ENCODE measurements at places on chromosomes 13 and 19. TPM values are rescaled to one million over a fixed set of nuclear protein-coding genes. Genes with fewer than 3 reads are reported as not detected.

The CEACAM20 gene
- not detected for total RNA-seq

The MYO1F gene
- 47.2 TPM for total RNA-seq

The TLE2 gene
- total RNA-seq: 47.2 TPM

The ZSCAN1 gene
- total RNA-seq: not detected

The KLK4 gene
- total RNA-seq: not detected

The RNF17 gene
- 0.43 TPM for total RNA-seq

The SUGT1 gene
- total RNA-seq: 44.6 TPM

The ZNF556 gene
- not detected for total RNA-seq

DNA sequence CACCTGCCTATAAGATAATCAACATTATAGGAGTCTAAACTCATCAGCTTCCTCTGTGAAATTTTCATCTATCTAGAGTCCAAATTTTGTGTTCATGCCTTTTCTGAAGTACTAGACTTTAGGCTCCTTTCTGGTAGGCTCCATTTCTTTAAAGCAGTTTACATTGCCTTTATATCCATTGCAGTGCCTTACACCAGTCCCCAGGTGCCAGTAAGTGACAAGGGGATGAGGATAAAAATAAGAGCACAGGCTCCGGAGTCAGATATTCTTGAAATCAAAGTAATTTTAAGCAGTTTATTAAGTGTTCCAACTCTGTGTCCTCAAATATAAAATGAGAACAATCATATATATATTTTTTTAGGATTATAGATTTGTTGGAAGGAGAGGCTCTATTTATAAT is 10.6 kb upstream of the CYSLTR2 start:
- H3K4me1 ChIP-seq: peaks cover 4% of the 10 kb centered on the region
- H3K27ac ChIP-seq: no peak overlapping the region
- no peaks in the 10 kb centered on the region for H3K36me3 ChIP-seq
- no peak overlapping the region for H3K4me3 ChIP-seq
- H3K27me3 ChIP-seq: no peaks in the 10 kb centered on the region

- H3K27ac ChIP-seq: no peak overlapping the region
- H3K27me3 ChIP-seq: peaks cover 97% of the 10 kb centered on the region
- H3K4me1 ChIP-seq: no peaks in the 10 kb centered on the region
Measured at GRCh38 chr19:6587998-6588507, 2.9 kb downstream of the CD70 start.

- no peaks in the 10 kb centered on the region for H3K27me3 ChIP-seq
- H3K4me1 ChIP-seq: no peaks in the 10 kb centered on the region
- peaks cover 48% of the 10 kb centered on the region for H3K36me3 ChIP-seq
Measured at GRCh38 chr13:24279327-24280110, 29.9 kb upstream of the C1QTNF9 start.

GRCh38 chr19:2993579-2993978 is 16.2 kb downstream of the TLE6 start:
- no peak overlapping the region for H3K4me3 ChIP-seq
- no peaks in the 10 kb centered on the region for H3K27me3 ChIP-seq
- H3K36me3 ChIP-seq: no peaks in the 10 kb centered on the region
- no peak overlapping the region for H3K27ac ChIP-seq
- H3K4me1 ChIP-seq: no peaks in the 10 kb centered on the region

DNA sequence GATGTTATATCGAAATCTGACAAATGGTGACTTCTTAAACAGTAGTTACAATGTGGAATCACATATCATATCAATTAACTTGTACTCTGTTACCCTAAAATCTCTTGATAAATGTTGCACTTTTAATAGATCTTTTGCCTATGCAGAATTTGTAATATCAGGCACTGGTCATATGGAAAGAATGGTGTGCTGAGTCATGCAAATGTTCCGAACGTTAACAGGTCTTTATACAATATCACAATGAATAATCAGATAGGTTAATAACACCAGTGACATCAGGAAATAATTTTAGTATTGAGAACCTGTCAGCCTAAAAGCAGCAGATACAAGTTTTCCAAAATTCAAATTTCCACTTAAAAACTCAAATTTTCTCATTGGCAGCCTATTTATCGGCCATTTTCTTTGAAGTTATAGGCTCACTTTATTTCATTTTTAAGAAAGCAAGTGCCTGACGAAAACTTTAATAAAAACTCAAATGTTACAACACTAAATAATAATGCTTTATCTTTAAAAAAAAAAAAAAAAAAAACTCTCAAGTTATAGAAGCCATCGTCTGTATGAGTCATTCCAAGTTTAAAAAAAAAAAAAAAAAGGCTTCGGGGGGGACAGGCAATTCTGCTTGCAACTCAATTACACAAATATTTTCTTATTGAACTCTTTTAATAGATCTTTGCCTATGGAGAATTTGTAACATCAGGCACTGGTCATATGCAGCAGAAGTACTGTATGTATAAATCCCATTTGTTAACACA is 180.9 kb downstream of the DIAPH3 start:
- no peak overlapping the region for H3K27ac ChIP-seq
- no peak for DNase-seq
- no peaks in the 10 kb centered on the region for H3K27me3 ChIP-seq
- no peaks in the 10 kb centered on the region for H3K4me1 ChIP-seq
- H3K4me3 ChIP-seq: no peak overlapping the region

- H3K27ac ChIP-seq: no peak overlapping the region
- H3K4me3 ChIP-seq: no peak overlapping the region
- no peaks in the 10 kb centered on the region for H3K4me1 ChIP-seq
- no peak for DNase-seq
Measured at GRCh38 chr13:102606537-102607309, 9.9 kb downstream of the TPP2 start.

- no peaks in the 10 kb centered on the region for H3K27me3 ChIP-seq
- DNase-seq: no peak
- H3K36me3 ChIP-seq: no peaks in the 10 kb centered on the region
- H3K4me3 ChIP-seq: no peak overlapping the region
- no peaks in the 10 kb centered on the region for H3K4me1 ChIP-seq
Measured at GRCh38 chr13:84962849-84963248, 836.4 kb downstream of the SLITRK6 start.

DNA sequence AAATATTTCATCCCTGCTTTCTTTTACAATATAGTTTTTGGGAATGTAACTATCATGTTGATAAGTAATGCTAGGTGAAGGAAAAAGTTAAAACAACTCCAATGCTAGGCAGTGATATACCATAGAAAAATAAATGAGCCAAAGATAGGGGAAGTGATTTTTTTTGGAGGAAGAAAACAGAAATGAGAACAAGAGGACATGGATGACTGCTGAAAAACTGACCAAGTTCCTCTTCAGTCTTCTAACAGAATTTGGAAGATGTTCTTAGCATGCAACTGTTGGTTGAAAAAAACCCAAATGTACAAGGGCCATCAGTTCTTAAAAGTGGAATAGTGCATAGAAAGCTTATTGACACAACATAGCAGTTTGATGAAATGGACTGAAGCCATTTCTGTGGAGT is 262.5 kb upstream of the STARD13 start:
- no peaks in the 10 kb centered on the region for H3K36me3 ChIP-seq
- peaks cover 20% of the 10 kb centered on the region for H3K4me1 ChIP-seq
- DNase-seq: no peak
- H3K27ac ChIP-seq: no peak overlapping the region
- H3K27me3 ChIP-seq: no peaks in the 10 kb centered on the region

GRCh38 chr13:29499506-29500165 is 95.9 kb downstream of the SLC7A1 start:
- H3K4me3 ChIP-seq: no peak overlapping the region
- peaks cover 17% of the 10 kb centered on the region for H3K4me1 ChIP-seq
- no peaks in the 10 kb centered on the region for H3K27me3 ChIP-seq
- H3K36me3 ChIP-seq: no peaks in the 10 kb centered on the region
- DNase-seq: no peak

DNA sequence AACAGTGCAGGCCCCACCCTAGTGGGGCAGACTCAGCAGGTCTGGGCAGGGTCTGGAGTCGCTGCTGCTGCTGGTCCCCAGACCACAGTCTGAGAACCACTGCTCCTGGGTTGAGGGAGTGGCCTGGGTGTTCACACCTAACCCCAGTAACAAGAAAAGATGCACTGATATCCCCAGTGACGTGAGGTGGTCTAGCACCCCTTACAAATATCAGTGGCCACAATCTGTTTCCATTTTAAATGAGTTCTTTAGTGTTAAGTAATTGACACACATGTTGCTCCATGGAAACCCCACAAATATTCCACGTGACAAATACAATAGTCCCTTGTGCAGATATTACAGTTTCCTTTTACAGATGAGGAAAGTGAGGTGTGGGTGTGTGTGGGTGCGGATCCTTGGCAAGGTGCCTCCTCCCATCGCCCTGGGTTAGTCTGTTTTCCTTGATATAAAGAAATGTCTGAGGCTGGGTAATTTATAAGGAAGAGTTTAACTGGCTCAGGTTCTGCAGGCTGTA is 96.3 kb upstream of the GPR183 start:
- no peak for DNase-seq
- no peaks in the 10 kb centered on the region for H3K4me1 ChIP-seq
- no peaks in the 10 kb centered on the region for H3K27me3 ChIP-seq

- H3K4me3 ChIP-seq: no peak overlapping the region
- DNase-seq: no peak
- no peaks in the 10 kb centered on the region for H3K36me3 ChIP-seq
- H3K27me3 ChIP-seq: peaks cover 59% of the 10 kb centered on the region
- peaks cover 13% of the 10 kb centered on the region for H3K4me1 ChIP-seq
Measured at GRCh38 chr13:111120422-111120821, 5.3 kb downstream of the ARHGEF7 start.

DNA sequence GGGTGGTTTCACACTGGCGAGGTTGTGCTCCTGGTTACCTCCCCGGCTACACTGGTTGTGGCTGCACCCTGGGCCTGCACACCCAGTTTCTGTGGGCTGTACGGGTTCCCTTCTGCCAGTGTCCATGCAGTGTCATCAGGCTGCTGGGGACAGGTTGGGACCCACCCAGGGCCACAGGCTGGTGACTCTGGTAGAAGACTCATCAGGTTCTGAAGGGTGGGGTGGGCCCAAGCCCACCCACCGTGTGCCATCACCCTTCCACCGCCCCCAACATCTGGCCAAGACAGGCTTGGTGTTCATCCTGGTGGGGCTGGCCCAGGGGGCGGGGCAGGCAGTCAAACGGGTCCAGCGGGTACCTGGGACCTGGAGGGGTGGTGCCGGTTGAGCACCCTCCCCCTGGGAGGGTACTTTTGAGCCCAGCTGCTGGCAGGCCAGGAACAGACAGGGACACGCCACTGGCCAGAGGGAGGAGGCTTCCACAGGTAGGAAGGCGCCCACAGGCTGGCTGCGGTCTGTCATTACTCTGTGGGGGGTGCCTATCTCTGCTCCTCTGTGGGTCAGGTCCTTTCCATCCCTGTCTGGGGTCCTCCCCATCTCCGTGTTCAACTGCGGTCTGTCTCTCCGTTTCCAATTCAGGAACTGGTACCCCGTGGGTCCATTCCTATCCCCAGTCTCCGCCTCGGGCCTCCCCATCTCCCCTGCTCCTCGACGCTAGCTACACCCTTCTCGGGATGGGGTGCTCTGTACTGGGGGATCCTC is at the start of gene RNF225:
Gene RNF225, plus strand, starts transcription at position 437 of the 759 bp plus-strand sequence. CDS start 434 bp downstream, outside the sequence.
- H3K4me1 ChIP-seq: peaks cover 29% of the 10 kb centered on the region
- no peak within 1 kb of the TSS for H3K27ac ChIP-seq
- peak within 1 kb of the TSS; percentile 25 for H3K4me3 ChIP-seq

- no peaks in the 10 kb centered on the region for H3K27me3 ChIP-seq
- DNase-seq: no peak
- no peak overlapping the region for H3K4me3 ChIP-seq
- H3K27ac ChIP-seq: no peak overlapping the region
- H3K4me1 ChIP-seq: no peaks in the 10 kb centered on the region
- no peaks in the 10 kb centered on the region for H3K36me3 ChIP-seq
Measured at GRCh38 chr13:54660277-54660676, 1631.7 kb downstream of the OLFM4 start.

- no peak overlapping the region for H3K4me3 ChIP-seq
- no peaks in the 10 kb centered on the region for H3K4me1 ChIP-seq
- no peaks in the 10 kb centered on the region for H3K36me3 ChIP-seq
- no peaks in the 10 kb centered on the region for H3K27me3 ChIP-seq
Measured at GRCh38 chr13:96982672-96983071, 11.6 kb downstream of the OXGR1 start.

DNA sequence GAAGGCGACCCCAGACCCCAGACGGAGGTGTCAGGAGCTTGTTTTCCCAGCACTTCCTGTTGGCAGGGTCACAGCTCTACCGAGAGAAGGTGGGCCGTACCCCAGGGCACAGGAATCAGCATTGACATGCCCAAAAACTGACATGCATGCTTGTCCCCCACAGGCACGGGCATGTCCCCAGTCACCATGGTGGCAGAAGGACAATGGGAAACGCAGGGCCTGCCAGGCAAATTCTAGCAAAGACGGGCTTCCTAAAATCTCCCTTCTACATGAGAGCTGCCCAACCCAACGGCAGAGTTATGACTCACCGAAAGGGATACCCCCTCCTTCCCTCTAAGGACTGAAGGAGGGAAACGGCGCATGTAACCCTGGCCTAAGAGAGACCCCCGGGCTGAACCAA is 18.5 kb downstream of the TSHZ3 start:
- no peak overlapping the region for H3K4me3 ChIP-seq
- no peak for DNase-seq
- no peaks in the 10 kb centered on the region for H3K27me3 ChIP-seq
- no peaks in the 10 kb centered on the region for H3K36me3 ChIP-seq
- peak overlapping the region; percentile 31 for H3K27ac ChIP-seq
- H3K4me1 ChIP-seq: peaks cover 80% of the 10 kb centered on the region
